SJCRH30 (cell line): ENCODE measurements at places on chromosomes 11 and 22. TPM values are rescaled to one million over a fixed set of nuclear protein-coding genes. Genes with fewer than 3 reads are reported as not detected.

Gene OR52N5
- total RNA-seq, result not detected in 2 replicates

Gene LDHAL6A
- total RNA-seq, result not detected in 2 replicates

DNA sequence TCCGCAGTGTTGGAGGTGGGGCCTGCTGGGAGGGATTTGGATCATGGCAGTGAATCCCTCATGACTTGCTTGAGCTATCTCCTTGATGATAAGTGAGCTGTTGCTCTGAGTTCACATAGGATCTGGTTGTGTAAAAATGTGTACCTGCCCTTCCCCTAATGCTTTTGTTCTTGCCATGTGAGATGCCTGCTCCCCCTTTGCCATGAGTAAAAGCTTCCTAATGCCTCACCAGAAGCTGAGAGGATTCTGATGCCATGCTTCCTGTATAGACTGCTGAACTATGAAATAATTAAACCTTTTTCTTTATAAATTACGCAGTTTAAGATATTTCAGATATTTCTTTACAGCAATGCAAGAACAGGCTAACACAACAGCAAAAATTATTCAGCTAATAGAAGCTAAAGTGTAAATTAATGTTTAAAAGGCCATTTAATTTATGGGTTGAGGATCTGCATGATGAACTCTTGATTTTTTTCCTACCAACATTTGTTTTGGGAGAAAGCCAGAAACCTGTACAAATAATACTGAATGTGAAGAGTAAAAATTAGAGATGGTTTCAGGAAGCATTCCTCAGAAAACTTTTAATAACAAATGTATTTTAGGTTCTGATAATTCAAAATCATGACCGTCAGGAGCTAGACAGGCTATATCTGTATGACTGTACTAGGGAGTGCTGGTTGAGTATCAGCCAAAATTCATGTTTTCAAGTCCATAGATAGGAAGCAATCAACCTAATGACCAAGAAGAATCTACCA is 177.5 kb upstream of the GRIA4 start:
- no peak overlapping the region for H3K27ac ChIP-seq
- no peak for DNase-seq
- H3K27me3 ChIP-seq, result no peaks in the 10 kb centered on the region
- H3K36me3 ChIP-seq, result no peaks in the 10 kb centered on the region
- no peak overlapping the region for H3K4me3 ChIP-seq

- no peak for DNase-seq
- H3K4me3 ChIP-seq, result no peak overlapping the region
- no peak overlapping the region for H3K27ac ChIP-seq
These were observed 3.1 kb downstream of the RELT start for GRCh38 chr11:73379189-73379880.

DNA sequence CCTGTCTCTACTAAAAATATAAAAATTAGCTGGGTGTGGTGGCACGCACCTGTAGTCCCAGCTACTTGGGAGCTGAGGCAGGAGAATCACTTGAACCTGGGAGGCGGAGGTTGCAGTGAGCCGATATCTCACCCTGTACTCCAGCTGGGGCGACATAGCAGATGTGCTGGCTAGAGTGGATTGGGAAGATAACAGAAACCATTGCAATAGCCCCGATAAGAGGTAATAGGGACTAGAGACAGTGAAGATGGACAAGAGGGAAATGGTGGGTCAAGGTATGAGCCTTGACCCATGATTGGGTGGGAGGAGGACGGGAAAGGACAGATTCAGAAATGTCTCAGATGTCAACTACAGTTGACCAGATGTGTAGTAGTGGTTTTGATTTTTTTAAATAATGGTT is 6.1 kb downstream of the SWAP70 start:
- H3K4me3 ChIP-seq, result no peak overlapping the region
- no peak overlapping the region for H3K27ac ChIP-seq
- H3K4me1 ChIP-seq, result no peaks in the 10 kb centered on the region
- no peaks in the 10 kb centered on the region for H3K27me3 ChIP-seq

GRCh38 chr11:6156628-6157359 is 13.3 kb downstream of the OR52B2 start:
- H3K27me3 ChIP-seq, result no peaks in the 10 kb centered on the region
- no peak for DNase-seq
- no peaks in the 10 kb centered on the region for H3K4me1 ChIP-seq

Gene PTPRCAP
- total RNA-seq, result 1.1 TPM in 1 of 2 replicates, not detected in the other

DNA sequence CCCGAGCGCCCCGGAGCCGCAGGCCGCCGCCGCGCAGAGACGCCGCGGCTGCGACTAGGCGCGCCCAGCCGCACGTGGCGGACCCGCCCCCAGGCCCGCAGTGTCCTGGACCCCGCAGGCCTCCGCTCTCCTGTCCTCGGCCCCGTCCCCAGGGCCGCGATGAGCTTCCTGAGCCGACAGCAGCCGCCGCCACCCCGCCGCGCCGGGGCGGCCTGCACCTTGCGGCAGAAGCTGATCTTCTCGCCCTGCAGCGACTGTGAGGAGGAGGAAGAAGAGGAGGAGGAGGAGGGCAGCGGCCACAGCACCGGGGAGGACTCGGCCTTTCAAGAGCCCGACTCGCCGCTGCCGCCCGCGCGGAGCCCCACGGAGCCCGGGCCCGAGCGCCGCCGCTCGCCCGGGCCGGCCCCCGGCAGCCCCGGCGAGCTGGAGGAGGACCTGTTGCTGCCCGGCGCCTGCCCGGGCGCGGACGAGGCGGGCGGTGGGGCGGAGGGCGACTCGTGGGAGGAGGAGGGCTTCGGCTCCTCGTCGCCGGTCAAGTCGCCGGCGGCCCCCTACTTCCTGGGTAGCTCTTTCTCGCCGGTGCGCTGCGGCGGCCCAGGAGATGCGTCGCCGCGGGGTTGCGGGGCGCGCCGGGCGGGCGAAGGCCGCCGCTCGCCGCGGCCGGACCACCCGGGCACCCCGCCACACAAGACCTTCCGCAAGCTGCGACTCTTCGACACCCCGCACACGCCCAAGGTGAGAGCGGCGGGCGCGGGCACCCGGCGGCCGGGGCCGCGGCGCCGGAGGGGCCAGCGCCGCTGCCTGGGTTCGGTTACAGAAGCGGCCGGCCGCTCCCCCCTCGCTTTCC is 528 bp downstream of the WEE1 start:
- H3K27me3 ChIP-seq, result no peaks in the 10 kb centered on the region
- H3K4me1 ChIP-seq, result peaks cover 30% of the 10 kb centered on the region
- peak overlapping the region; percentile 79 for H3K4me3 ChIP-seq
- peak; percentile 40 for DNase-seq
- H3K36me3 ChIP-seq, result peaks cover 39% of the 10 kb centered on the region

- H3K4me1 ChIP-seq, result no peaks in the 10 kb centered on the region
- H3K27ac ChIP-seq, result no peak overlapping the region
- no peaks in the 10 kb centered on the region for H3K36me3 ChIP-seq
- no peak for DNase-seq
These were observed 30.6 kb downstream of the GDPD4 start for GRCh38 chr11:77270921-77271320.

GRCh38 chr22:43467216-43467940 is 55.6 kb downstream of the MPPED1 start:
- H3K27me3 ChIP-seq, result no peaks in the 10 kb centered on the region; the same call in 1 of the 2 replicates
- H3K27ac ChIP-seq, result no peak overlapping the region
- no peaks in the 10 kb centered on the region for H3K4me1 ChIP-seq
- H3K36me3 ChIP-seq, result no peaks in the 10 kb centered on the region
- no peak overlapping the region for H3K4me3 ChIP-seq

DNA sequence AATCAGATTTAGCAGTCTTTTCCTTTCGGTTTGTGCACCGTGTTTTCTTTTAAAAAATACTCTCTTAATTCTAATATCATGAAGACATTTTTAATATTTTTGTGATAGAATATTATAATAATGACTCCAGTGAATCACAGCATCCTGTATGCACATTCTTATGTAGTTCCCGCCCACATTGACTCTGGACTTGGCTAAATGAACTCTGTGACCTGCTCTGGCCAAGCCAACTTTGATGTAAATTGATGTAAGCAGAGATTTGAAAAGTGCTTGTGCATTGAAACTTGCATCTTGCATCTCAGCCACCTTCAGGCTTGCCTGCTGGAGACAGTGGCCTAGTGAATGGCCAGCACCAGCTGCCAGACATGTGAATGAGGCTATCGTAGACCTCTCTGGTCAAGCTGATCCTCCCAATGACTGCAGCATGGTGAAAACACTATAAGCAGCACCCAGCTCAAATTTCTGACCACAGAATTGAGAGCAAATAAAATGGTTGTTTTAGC is 29.2 kb upstream of the PGM2L1 start:
- H3K27ac ChIP-seq, result no peak overlapping the region
- H3K36me3 ChIP-seq, result no peaks in the 10 kb centered on the region
- no peaks in the 10 kb centered on the region for H3K4me1 ChIP-seq
- H3K27me3 ChIP-seq, result no peaks in the 10 kb centered on the region

Gene SLN
- 0.36 TPM in 1 of 2 replicates, not detected in the other for total RNA-seq

DNA sequence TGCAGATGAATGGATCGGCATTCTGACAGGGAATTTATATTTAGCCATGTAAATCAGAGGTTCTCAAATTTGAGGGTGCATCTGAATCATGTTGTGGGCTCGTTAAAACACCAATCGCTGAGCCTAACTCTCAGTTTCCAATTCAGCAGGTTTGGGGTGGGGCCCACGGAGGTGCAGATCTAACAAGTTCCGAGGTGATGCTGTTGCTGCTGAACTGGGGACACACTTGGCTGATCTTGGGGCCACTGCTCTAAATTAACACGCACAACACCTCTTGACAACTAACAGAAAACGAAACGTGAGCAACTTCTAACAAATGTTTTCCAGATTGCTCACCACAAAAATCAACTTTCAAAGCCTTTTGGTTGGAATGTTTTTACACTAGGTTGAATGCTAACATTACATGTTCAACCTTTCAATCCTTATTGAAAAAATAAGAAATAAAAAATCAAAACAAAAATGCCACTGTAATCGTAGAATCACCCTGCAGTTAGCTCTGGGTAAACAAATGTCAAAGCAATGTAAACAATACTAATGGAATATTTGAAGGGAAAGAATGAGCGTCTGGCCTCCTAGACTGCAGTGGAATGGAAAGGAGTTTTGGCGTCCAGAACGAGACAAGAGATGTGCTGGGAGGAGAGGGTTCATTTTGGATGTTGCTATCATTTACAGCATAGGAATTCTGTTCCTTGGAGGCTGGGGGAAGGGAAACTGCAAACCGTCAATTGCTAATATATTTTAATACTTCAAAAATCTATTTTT is 68.3 kb upstream of the SLC6A5 start:
- no peaks in the 10 kb centered on the region for H3K4me1 ChIP-seq
- no peaks in the 10 kb centered on the region for H3K36me3 ChIP-seq
- H3K27ac ChIP-seq, result no peak overlapping the region
- no peak overlapping the region for H3K4me3 ChIP-seq
- H3K27me3 ChIP-seq, result no peaks in the 10 kb centered on the region
- DNase-seq, result no peak

GRCh38 chr11:5242933-5243815 is 6.5 kb downstream of the HBG1 start:
- no peak overlapping the region for H3K4me3 ChIP-seq
- H3K27me3 ChIP-seq, result 0 out of 2 replicates have a peak, but pooled peaks cover 3% of the 10 kb centered on the region
- H3K36me3 ChIP-seq, result no peaks in the 10 kb centered on the region
